ENCODE measurements at places on chromosomes 12 and 14.
A peak's percentile ranks its signal among the peaks of the same experiment; 100 is the strongest.

- DNase-seq = no peak
Measured at GRCh38 chr12:124967016-124967739, 21.8 kb downstream of the DHX37 start.

GRCh38 chr12:57865084-57865751, 18.7 kb upstream of the CTDSP2 start:
- DNase-seq = peak; percentile 79

DNA sequence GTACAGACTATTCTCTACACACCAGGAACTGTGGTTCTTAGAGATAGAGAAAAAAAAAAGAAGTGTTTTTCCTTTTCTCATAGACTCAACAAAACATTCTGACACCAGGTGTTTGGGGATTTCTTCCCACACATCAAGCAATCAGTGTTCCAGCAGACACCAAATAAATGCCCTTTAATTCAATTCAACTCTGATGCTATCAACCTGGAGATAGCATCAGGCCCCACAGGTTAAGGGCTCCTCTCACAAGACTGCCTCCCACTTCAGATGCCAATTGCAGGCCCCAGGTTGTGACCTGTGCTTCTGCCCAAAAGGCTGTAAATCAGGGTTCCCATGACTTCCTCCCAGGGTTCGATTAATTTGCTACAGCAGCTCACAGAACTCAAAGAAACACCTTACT, 36.7 kb downstream of the RPS29 start:
- no peak for DNase-seq

GRCh38 chr12:19288603-19289244, 150.6 kb upstream of the AEBP2 start:
- no peak for DNase-seq

DNA sequence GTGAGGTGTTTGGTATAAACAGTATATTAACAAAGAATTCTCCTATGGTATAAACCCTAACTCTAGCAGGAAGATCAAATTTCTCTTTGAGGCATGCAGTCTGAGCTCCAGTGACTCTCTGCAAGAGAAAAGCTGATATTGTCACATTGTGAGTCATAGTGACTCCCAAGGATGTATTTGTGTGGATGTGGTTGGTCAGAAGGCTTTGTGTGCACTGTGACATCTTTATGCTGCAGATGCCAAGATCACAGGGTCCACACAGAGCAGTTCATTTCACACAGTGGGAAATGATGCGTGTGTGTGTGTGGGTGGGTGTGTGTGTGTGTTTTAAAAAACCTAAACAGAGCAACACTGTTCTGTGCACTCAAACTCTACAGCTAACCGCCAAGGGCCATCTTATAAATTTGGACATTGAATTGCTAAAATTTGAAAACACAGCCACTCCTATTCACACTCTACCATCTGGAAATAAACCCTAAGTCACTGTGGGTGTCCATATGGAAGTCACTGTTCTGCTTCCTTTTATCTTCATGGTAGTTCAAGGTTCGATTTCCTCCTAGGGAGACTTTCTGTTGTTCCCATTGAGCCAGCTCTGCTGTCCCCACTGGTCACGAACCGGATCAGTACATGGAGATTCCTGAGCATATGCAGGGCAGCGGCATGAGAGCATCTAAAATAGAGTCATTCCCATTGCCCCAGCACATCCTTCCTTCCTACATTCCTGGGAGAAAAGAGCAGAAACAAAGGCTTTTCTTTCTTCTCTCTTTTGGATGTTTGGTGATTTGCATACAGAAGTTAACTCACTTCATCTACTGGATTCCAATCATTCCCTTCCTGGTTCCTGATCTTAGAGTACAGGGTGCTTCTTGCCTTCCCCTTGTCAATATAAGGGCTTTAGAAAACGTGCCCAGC, 727.6 kb downstream of the DIO2 start:
- DNase-seq = no peak

GRCh38 chr12:131091413-131091975, 137.8 kb downstream of the ADGRD1 start:
- no peak for DNase-seq

DNA sequence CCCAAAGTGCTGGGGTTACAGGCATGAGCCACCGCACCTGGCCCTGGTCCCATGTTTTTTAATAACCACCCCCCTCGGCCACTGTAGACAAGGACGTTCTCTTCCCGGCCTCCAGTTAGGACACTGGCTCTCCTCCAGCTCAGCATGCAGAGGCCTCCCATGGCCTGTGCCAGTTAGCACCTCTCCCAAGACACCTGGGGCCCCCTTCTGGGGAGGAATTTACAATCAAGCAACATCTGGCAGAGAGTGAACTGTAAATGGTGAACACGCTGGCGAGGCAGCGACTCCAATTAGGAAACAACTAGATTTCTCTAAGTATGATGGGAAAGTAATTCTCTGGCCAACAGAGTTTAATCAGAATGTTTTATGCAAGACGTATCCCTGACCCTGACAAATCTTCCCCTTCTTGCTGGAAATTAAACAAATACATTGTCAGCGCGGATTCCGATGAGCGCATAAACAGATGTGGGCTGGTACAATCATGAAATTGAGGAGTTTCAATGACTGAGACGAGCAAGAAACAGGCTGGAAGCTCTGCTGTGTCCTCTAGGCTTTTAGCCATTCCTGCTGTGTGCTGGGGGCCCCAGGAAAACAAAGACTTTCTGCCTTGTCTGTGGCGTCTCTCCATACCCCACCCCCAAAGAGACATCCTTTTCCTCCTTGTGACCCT, 61.7 kb upstream of the DLK1 start:
- DNase-seq = no peak

GRCh38 chr12:93954166-93955112, 193.9 kb upstream of the PLXNC1 start:
- no peak for DNase-seq

DNA sequence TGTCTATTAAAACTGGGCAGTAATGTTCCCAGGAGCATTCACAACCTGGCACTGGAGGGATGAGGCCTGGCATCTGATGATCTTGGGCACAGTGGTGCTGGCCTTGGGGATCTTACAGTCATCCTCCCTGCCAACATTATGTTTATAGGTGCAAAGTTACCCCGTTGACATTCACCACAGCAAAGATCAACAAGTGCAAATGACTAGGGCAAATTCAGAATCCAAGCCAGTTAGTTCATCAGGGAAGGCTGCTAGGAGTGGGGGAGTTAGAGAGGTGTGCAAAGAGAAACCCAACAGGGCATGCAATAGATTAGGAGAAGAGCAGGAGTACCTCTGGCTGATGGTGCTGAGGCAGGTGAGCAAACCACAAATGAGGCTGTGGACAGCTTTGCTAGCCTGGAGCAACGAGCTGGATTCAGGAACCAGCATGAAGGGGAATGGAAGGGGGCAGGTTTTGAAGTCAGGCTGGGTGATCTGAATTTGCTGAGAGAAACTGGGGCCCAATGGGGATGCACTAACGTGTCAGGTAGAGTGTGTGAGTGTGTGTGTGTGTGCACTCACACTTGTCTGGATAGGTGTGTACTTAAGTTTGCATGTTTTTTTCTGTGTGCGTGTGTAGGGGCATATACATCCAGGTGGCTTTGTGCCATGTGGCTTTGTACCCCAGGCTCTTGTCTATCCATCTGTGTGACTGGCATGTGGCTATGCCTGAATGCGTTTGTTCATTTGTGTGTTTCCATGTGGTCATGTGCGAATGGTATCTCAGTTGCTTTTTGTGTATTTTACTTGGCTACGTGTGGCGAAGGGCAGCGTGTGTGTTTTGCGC, 1.6 kb downstream of the CISTR start:
- DNase-seq = no peak

DNA sequence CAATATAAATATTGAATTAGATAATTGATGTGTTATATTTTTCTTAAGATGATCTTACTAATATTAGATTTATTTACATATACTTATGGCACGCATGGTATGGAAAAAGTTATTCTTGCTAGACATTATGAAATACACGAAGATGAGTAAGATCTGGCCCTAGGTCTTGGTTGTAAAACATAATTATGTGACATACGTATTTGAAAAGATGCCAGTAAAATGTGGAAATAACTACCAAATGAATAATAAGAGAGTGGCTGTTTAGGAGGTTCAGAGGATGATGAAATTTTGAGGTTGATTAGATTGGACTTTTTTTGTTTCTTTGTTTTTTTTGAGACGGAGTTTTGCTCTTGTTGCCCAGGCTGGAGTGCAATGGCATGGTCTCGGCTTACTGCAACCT, 41.3 kb downstream of the FANCM start:
- DNase-seq = no peak

DNA sequence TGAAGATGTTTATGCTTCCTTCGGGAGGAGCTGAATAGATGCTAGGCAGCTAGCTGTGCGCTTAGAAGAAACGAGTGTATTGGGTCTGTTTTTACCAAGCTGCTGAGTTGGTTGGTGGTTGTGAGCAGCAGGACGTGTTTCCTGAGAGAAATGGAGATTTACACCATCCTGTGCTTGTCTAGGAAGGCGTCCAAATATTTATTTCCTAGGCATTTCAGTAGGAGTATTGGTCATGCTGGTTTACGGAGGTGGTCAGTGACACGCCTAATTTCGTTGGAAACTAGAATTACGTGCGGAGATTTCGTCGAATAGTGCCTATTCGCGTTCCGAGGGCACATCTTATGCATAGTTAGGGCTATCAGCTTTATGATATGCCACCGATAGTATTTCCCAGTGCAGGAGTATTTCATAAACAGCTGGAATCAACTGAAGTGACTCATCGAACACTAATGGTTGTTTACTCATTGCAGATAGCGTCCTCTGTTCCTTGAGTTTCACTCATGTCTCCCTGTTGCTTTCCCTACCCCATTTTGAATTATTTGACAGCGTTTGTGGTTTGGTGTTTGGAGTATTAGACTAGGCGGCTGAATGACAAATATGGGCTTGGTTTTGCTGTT, 780 bp downstream of the TBC1D15 start:
- DNase-seq = no peak
